ENCODE measurements at places on chromosomes 16 and 17.

- DNase-seq, result peak; percentile 50
Measured at GRCh38 chr17:43576563-43577229, 30.6 kb upstream of the ETV4 start.

GRCh38 chr17:68387435-68388218 is 69.7 kb downstream of the WIPI1 start:
- no peak for DNase-seq

DNA sequence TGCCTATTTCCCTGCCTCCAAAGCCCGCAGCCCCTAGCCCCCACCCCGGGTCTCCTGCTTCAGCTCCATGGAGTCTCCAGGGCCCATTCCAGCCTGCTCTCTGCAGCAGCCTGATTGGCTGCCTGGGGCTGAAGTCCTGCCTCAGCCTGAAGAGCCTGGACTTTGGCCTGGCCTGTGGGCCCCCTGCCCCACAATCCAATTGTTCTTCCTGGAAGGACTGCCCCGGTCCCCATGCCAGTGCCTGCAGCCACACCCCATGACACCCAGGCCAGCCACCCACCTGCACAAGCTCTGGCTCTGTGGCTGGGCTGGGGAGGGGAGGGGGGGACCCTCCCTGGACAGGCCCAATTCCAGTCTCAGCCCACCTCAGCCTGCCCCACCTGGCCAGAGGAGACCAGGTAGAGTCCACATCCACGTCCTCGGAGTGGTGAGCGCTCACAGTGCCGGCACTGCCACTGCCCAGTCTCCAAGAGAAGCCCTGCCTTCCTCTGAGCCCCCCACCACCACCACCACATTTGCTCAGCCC is 12.3 kb downstream of the ENPP7 start:
- DNase-seq, result no peak

- DNase-seq, result no peak
Measured at GRCh38 chr16:1069154-1069553, 3.4 kb upstream of the SSTR5 start.

- DNase-seq, result no peak
Measured at GRCh38 chr16:4203748-4204147, 38.1 kb downstream of the SRL start.

GRCh38 chr16:12300490-12300889 is 324.0 kb downstream of the SNX29 start:
- DNase-seq, result no peak

DNA sequence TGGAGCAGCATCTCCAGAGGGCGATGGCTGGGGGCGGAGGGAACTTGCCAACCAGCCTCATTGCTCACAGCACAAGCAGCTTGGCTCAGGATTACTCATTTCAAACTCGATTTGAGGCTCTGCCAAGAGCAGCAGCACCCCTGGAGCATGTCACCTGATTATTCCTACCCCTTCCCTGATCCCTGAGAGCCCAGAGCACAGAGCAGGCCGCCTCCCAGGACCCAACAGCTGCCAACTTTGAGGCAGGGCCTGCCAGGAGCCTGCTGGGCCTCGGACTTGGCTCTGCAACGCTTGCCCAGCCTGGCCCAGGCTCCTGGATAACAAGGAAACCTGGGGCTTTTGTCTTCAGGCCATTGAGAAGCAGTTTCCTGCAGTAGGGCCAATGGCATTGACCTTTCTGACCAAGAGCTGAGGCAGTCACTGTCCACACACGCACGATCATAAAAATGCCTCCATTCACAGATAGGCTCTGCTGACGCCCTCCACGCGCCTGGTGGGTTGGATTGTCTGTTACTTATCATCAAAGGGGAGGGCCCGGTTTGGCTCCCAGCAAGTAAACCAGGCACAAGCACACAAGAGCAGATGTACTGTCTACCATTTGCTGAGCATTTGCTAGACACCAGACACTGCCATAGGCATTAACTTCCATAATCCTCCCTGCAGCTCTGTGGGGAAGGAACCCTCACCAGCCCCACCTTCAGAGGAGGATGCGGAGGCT is 406.6 kb upstream of the EEF2KMT start:
- no peak for DNase-seq

DNA sequence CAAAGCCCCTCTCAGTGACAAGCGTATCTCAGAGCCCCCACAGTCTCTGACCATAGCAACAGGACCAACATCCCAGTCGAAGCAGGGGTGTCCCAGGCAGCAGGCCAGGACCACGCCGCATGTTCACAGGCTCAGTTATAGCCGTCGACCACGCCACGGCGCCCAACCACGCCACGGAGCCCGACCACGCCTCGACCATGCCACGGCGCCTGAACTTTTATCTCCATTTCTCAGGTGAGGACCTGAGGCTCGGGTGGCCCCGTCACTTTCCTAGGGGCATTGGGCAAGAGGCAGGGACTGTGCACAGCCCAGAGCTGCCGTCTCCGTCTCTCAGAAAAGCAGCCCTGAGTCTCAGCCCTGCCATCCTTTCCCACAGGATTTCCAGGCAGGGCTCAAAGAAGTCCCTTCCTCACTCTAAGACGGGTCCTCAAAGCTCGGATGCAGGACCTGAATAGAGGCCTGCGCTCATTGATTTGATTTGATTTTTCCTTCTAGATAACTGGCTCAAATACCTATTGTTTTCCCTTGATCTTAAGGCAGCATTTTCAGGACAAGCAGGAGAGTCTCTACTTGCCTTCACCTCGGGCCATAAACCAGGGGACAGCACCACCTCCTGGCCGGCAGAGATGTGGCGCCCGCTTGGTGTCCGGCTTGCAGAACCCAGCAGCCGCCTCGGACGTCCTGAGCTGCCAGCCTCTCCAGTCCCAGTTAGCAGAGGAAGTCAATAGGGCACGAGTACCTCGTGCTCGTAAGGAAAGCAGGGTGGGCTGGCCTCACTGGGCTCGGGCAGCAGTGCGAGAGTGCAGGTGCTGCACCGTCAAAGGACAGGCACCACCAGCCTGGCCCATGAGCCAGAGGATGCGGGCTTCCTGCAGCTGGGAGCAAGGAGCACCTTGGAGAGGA is 38.8 kb downstream of the C16orf95 start:
- peak; percentile 4 for DNase-seq

DNA sequence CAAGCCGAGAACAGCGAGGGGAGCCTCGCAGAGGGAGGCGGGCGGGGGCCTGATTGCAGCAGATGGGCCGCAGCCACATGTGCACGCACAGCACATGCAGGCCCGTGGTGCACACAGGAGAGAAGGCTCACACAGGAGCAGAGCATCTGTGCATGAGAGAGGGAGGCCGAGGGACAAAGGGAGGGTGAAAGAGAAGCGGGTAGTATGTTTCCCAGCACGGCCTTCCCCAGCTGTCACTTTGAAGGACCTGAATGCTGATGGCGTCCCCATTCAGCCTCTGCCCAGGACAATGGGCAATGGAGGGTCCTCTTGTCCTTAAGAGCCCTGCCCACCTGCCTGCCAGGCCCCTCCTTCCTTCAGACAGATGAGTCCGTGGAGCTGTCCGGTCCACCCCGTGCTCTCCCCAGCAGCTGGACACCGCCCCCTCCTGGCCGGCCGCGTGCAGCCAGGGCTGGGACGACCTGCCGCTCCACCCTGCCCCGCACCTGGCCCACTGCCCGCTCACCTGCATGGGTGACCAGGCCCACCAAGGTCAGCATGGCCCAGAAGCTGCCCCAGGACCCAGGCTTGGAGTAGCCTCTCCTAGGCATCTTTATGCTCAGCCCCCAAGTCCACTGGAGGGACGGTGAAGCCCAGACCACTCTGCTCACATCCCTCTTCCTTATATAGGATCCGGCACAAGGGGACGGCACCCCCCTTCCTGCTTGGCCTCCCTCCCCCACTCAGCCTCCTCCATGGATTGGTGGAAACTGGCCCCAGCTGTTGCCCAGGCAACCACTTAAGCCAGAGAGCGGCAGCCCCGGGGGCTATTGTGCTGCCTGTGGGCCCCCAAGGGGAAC is at the start of gene BTBD17:
Gene BTBD17, minus strand, starts transcription at position 639 of the 839 bp plus-strand sequence. Its CDS starts 49 bp downstream, at position 590.
- no peak for DNase-seq

DNA sequence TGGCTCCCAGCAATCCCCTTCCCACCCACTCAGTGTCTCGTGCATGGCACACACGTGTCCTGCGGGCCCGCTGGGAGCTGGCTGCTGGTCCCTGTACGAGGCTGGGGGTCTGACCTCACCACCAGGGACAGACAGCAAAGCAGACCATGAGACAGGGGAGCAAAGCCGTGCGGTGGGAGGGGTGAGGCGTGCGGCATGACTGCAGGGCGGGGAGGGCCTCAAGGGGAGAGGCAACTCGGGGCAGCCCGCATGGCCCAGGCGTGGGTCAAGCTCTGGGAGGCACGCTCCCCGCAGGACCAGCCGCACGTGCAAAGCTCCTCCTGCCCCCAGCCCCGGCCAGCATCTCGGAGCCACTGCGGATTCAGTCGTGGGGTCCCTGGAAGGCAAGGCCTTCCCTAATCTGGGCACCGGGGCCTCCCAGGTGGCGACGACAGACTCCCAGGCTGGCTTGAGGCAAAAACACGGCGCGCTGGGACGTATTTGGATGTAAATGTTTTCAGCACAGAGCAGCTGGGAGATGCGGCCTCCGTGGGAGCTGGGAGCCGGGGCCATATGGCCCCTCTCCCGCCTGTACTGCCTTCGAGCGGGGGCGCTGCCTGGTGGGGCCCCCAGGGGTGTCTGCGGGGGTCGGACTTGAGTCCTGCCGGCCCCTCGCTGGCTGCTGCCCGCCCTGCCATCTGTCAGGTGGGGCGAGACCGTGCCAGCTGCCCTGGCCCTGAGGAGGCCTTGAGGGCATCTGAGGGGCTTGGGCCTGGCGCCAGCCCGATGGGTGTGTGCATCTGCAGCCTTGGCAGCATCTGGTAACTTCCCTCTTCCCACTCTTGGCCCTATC is 12.2 kb upstream of the CBFA2T3 start:
- no peak for DNase-seq

DNA sequence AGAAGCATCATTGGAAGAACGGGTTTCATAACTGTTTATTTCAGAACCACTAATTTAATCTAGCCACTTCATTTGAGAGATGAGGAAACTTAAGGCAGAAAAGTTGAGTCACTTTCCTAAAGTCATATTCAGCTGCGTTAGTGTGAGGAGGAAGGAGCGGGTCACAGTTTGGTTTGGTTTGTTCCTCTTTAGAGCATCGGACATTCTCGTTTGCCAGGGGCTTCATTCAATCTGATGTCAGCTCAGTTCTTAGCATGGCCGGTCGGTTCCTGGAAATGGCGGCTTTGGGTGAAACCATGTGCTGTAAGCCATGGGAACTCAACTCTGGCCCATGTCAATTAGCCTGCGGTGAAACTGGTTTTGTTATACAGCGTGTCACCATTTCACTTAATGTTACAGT is 186.5 kb downstream of the LGALS9B start:
- DNase-seq, result no peak

DNA sequence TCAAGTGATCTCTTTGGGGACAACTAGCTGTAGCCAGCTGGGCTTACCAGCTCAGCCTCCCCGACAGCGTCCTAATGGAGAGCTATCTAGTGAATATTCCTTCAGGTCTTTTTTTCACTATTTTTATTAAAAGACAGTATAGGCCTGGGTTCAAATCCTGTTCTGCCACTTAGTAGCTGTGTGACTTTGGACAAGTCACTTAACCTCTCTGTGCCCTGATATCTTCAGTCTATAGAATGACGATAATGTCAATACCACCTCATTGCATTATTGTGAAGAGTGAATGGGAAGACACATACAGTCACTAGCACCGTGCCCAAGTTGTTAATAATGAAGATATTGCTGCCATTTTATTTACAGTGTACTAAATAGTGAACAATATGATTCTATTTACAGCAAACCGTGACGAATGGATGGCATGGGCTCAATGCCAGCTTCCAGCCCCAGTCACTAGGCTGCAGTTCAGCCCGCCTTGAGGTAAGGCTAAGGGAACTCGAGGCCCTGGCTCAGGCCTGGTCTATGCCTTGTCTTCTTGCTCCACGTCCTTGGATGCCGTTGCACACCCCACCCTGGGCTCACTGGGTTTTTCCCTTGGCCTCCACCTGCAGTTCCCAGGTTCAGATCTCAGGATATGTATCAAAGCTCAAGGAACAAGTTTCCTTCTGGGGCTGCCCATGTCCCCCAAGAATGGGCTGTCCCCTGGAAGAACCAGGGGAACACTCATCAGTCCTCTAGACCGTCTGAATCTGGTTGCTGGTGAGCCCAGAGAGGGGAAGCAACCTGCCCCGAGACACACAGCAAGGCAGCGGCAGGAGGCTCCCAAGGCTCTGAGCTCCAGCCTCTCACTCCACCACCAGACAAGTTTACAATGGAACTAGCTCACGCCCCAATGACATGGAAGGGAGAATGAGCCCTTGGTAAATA is 95.4 kb upstream of the TNRC6C start:
- DNase-seq, result no peak

DNA sequence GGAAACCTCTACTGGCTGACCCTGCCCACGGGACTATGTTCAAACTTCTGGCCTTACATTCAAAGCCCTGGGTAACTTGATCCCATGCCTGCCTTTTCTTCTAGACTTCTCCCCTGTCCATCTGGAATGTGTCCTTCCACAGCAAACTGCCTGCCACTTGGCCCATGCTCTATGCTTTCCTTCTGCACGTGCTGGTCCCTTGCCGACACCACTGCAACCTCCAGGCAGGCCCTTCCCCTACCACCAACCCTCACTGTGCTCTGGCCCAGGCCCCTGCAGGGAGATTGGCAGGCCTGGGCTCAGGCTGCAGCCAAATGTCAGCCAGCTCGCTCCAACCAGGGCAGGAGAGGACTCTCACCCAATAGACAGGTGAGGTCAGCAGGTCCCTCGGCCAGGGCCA is 11.0 kb downstream of the HSD11B2 start:
- DNase-seq, result no peak

- no peak for DNase-seq
Measured at GRCh38 chr16:80990577-80990976, 16.1 kb downstream of the CMC2 start.

- no peak for DNase-seq
Measured at GRCh38 chr17:75102385-75102821, 7.4 kb upstream of the ARMC7 start.

DNA sequence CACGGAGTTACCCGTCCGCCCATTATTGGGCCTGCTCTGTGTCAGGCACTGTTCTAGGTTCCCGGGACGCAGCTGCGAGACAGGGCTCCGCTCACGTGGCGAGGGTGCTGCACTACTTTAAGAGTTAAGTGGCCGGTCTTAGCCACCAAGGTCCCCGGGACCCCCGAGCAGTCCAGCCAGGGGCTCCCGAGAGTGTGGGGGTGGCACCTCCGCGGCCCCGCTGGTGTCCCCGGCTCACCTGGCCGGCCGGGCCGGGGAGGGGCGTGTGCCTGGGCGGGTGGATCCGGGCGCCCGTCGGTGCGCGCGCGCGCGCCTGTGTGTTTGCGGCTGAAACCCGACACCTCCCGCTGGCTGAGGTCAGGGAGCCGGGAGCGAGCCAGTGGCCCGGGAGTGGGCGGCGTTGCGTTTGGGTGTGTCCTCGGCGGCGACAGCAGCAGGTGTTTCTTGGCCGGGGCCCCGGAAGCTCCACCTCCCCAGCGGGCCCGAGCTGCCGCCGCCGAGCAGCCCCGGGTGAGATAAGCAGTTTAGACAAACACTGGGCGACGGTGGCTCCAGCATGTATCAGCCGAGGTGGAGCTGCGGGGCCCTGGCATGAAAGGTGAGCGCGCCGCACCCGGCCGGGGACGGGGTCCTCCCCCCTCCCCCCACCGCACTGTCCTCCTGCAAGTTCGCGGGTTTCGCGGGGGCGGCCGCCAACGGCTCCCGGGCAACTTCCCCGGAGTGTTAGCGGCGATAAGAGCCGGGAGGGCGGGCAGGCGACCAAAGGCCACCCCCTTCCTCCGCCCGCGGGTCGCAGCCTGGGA is at the start of gene GSE1:
Gene GSE1, plus strand, starts transcription at position 522 of the 803 bp plus-strand sequence. Its CDS starts 70 bp downstream, at position 592.
- DNase-seq, result peak; percentile 56

Data from activated CD4-positive, alpha-beta T cell treated with anti-CD3 and anti-CD28 coated beads for 24 hours (primary cell).